ENCODE measurements at places on chromosomes 11 and 22.

DNA sequence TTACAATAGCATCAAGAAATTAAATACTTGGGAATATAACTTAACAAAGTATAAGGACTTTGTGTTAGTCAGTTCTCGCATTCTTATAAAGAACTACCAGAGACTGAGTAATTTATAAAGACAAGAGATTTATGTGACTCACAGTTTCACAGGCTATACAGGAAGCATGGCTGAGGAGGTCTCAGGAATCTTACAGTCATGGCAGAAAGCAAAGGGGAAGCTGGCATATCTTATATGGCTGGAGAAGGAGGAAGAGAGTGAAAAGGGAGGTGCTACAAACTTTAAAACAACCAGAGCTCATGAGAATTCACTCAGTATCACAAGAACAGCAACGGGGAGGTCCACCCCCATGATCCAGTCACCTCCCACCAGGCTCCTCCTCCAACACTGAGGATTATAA, 32.0 kb upstream of the CCDC134 start:
- no peak for DNase-seq

DNA sequence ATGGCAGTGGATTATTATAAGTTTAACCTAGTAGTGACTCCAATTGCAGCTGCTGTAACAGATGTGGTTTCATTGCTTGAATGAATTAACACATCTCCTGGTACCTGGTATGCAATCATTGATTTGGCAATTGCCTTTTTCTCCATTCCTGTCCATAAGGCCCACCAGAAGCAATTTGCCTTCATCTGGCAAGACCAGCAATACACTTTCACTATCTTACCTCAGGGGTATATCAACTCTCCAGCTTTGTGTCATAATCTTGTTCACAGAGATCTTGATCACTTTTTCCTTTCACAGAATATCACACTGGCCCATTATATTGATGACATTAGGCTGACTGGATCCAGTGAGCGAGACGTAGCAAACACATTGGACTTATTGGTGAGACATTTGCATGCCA, 128.7 kb upstream of the ZC3H12C start:
- no peak for DNase-seq

GRCh38 chr22:49671331-49672013, 156.2 kb downstream of the BRD1 start:
- no peak for DNase-seq

- no peak for DNase-seq
Observed at GRCh38 chr11:125871391-125872137, 15.9 kb upstream of the HYLS1 start.

- no peak for DNase-seq
Observed at GRCh38 chr11:18027475-18027874, 14.6 kb upstream of the SERGEF start.

GRCh38 chr11:42762348-42762747, 549.4 kb upstream of the API5 start:
- no peak for DNase-seq

DNA sequence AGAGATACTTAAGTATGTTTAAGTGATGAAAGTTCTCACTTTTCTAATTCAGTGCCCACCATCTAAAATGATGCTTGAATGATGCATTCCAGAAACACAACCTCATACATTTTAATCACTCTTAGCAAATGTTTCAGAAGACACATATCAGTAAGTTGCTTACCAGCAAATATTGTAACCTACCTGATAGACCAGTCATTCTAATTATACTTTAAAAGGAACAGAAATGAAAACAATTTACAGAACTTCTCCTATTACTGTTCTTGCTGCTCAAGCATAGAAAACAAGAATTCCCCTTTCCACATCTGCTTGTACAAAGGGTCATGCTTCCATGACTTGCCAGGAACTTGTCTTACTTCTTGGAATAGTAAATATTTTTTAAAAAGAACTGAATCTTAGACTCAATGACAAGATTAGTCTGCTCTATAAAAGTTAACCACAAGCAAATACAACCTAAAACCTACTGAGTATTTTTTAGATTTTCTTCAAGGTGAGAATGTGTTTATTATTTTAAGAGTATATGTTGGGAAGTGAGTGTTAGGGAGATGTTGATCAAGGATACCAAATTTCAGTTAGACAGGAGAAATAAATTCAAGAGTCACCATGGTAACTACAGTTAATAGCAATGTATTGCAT, 82.0 kb upstream of the SC5D start:
- no peak for DNase-seq

Measured in fibroblast of gingiva (primary cell).